ENCODE measurements at places on chromosomes 3 and 15. TPM values are rescaled to one million over a fixed set of nuclear protein-coding genes. Genes with fewer than 3 reads are reported as not detected.

- no peak for DNase-seq
These were observed 28.7 kb upstream of the TP63 start for GRCh38 chr3:189602471-189602870.

DNA sequence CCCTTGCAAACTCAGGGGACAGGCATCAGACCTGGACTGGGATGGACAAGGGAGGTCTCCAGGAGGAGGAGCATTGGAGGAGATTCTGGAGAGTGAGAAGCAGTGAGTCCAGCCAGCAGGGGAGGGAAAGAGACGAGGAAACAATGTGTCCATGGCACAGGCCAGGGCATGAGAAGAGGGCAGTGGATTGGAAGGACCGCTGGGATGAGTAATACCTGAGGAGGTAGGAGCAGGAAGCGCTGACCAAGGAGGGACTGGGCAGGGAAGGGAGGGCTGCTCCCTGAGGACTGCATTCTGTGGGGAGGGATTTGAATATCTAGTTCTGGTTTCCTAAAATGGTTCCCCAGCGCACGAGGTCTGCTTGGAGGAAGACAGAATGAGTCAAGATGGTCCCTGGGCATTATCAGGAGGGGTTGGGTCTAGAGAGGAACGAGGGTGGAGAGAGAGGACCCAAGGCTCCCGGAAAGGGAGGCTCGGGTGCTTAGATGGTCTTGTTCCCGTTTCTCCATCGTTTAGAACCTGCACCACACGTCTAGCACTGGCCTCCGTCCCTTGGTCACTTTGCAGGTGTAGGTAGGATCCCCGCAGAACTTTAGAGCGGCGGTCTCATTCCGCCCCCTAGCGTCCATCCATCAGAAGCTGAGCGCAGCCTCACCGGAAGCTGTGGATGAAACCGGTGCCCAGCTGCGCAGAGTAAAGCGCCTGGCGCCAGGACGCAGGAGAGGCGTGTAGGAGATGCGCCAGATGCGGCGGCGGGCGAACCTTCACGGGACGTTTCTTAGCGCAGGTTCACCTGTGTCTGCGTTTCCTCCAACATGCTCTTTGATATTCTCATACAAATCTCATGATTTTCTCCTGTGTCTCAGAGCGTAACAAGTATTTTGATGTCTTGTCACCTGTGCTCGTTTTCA, 190.7 kb upstream of the NDN start:
- DNase-seq: peak; percentile 84

GRCh38 chr3:52887166-52887565, 10.2 kb downstream of the STIMATE start:
- DNase-seq: no peak

- DNase-seq: no peak
These were observed 37.7 kb downstream of the TASOR start for GRCh38 chr3:56645407-56645806.

- no peak for DNase-seq
These were observed 26.1 kb downstream of the EAF1 start for GRCh38 chr3:15453501-15453900.

DNA sequence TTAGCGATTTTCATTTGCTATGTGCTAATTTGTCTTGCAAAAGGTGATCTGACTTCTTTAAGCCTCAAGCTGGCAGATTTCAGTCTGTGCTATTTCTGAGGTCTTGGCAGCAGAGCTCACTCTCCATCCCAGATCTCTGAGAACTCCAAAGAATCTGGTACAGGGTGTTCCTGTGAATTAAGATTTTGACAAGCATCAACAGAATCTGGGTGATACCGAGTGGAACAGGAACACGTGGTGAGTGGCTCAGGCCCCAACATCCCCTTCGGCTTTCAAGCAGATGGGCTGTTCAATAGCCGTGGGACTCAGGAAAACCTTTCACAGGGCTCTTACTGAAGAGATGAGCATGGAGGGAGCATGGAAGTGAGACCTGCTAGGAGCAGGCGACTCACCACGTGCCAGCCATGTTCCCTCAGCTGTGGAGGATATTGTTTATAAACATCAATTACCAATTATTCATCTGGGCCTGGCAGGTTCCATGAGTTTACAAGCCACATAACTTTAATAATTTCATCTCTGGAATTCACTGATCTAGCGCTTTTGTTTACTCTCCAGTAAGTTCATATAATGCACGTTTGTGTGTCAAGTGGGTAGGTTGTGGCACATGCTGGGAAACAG, 103.4 kb upstream of the SELENOK start:
- no peak for DNase-seq

- no peak for DNase-seq
These were observed 41.9 kb downstream of the SIDT1 start for GRCh38 chr3:113574213-113574612.

DNA sequence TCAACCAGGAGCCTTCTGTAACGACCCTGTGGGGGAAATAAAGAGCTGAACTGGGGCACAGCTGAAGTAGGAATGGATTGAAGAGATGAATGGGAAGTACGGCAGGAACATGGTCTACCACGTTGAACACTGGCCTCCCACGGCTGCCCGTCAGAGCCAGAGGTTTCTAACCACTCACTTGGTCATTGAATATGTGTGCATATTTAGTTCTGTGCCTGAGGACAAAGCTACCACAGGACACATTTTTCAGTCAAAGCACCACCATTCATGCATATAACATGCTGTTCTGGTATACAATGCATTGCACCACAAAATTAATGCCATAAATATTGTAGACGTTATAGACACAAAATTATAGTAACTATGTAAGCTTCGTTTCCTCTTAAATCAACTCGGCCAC, 75.5 kb downstream of the MB21D2 start:
- no peak for DNase-seq

DNA sequence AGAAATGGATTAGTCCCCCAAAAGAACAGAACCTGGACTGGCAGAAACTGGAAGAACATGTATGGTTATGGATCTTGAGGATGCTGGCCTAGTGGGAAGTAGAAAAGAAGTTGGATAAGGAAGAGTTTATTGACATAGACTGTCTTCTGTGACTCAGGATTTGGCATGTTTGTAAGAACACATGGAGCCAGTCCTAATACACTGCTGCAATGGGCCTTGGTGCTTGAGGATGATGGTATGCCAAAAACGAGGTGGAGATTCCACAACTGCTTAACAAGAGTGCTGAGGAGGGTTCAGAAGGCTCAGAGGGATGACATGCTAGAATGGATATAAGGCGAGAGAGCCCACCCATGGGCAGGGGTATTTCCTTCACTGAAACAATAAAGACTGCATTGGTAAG, 22.4 kb downstream of the LZTFL1 start:
- no peak for DNase-seq

DNA sequence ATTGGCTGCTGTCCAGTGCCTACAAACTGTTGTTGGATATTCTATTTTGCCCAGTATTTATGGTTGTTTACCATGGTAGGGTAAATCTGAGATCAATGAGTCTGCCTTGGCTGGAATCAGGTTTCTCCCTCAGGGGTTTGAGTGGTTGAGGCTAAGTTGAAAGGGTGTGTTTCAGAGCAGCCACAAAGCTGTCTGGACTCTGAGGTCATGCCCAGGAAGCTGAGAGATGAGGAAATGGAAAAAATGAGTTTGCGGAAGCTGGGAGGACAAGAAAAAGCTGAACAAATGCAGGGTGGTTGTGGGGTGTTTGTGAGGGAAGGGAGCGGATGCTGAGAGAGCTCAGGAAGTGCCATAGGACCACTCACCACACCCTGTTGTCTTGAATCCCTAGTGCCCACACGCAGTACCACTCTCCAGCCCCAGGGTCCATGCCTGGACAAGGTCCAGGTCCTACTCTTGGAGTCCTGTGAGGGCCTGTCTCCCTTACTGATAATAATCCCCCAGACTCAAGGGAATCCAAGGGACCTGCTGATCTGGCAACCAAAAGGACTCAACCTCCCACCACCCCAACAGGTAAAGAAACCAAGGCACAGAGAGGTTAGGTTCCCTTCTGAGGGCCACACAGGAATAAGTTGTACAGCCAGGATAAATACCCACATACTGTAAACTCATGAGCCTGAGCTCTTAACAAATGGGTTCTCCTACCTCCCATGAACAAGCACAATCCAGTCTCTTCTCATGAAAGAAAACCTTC, 81.6 kb downstream of the PPCDC start:
- peak; percentile 80 for DNase-seq

DNA sequence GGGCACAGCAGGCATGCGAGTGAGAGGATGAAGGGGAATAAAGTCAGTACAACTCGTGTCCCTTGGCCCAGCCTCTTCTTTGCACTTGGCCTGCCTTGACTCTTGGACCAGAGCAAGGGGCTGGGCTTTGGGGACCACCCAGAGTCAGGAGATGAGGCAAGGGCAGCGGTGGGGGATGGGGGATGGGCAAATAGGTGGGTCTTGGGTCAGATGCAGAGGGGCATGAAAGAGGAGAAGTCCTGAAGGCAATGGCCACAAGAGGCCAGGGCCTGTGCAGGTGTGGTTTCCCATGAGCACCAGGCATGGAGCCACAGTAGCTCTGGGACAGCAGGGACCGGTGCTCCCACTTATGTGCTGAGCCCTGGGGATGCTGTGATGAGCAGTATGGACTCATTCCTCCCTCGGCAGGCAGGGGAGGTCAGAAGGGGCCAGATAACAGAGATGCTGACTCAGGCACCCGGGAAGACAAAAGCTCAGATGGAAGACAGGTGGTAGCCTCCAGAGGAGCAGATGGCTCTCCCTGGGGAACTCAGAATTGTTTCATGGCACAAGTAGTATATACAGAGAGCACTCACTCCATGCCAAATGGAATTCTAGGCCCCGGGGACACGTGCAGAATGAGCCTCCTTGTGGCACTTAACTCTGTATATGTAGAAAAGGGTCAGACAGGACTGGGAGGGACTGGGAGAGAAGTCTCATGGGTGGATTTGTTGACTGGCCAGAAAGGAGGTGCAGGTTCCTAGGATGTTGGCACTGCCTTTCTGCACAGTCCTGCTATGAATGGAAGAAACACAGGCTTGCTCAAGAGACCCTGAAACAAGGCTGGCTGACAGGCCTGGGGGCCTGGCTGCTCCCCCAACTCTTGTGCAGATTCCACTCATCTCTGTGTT, 14.3 kb downstream of the ZBTB47 start:
- no peak for DNase-seq

DNA sequence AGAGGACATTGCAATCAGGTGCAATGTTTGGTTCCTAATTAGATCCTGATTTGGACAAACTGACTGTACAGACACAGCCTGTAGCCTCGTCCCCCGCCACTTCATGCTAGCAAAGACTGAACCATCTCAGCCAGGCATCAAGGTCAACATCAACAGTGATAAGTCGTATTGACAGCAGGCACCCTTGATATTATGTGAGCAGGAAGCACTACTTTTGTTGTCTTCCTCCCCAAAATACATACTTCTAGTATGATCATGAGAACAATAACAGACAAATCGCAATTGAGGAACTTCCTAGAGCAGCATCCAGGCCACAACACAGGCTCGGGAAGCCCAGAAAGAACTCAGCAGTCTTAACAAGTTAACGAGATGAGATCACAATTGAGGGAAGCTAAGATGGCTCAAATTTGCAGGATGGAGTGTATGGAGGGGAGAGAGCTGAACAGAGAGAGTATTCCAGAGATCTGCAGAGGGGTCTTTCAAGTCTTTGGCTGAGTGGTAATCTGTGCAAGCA, 20.4 kb downstream of the TGM5 start:
- DNase-seq: no peak

- no peak for DNase-seq
These were observed 230.0 kb downstream of the ERC2 start for GRCh38 chr3:56238299-56238698.

DNA sequence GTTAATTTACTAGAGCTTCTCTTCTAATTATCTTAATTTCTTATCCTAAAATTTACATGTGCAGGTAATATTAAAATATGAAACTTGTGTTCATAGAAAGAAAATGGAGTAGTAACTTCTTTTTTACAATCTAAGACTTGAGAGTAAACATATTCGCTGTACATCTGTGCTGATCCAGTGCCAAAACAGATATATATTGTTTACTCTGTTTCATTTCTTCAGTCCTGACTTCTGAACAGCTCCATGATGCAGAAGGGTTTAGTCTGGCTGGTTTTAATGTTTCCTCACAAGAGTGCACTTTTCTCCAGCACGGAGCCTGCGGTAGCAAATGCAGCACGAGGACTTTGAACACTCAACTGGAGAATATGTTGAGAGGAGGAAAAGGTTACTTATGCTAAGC, 306.8 kb downstream of the EPHA3 start:
- DNase-seq: peak; percentile 16

DNA sequence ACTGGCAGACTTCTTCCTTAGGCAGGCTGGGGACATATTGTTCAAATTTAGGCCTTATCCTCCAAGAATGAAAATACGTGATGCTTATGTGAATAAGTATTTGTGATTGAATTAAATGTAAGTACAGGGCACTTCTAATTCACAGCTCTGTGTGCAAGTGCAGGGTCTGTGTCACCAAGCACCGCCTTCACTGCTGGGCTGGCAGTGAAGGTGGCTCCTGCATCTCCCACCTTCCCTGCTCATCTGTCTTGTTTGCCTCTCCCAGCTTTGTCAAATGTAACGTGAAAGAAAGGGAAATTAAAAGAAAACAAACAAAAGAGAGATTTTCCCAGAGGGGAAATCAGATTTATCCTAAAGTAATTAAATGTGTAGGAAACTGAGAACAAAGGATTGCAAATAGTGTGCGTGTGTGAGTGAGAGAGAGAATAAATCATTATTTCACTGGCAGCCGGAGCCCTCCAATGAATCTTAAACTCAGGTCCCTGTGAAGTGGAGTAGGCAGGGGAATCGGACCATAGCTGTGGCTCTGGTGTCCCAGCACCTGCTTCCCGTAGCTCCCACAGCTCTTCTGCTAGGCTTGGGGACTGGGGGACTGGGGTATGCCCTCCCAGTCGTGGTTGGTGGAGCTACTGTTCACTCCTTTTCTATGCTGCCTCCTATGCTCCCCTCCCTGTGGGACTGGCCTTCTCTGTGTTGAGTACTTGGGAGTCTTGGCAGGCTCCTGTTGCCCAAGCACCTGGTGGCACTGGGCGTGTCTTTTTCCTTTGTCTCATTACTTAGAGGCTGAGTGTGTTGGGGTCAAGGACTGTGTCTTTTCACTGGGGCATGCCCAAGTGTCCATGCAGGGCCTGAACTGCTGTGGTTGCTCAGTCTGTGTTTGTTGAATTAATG, 222.2 kb downstream of the EPHB1 start:
- no peak for DNase-seq

DNA sequence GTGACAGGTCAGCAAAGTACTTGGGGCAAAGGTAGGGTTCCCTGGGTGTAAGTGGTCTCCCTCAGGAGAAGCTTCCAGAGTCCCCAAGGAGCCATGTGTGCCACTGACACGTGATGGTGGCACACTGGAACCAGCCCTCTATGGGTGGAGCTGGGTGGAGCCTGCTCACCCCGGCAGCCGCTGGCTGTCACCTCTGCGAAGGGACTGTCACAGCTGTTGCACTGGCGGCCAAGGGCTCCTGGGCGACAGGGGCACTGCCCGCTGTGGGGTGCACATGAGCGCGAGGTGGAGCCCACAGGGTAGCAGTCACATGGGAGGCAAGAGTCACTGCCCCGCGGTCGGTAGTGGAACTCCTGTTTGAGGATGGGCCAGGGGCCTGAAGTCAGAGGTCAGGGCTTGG, 12.0 kb downstream of the CELSR3 start:
- DNase-seq: no peak

Gene VIPR1
- 19.2 TPM for total RNA-seq

Gene MAPKBP1
- total RNA-seq: 24.5 TPM

Gene HDC
- total RNA-seq: 0.44 TPM

Gene SOX14
- total RNA-seq: not detected

Gene ZNF80
- not detected for total RNA-seq

Gene SENP8
- total RNA-seq: 2.0 TPM

Gene IMPDH2
- 184 TPM for total RNA-seq

Gene INSYN1
- total RNA-seq: 1.3 TPM

Data from hepatocyte (in vitro differentiated cells).